Naive B cell (primary cell): ENCODE measurements at places on chromosomes 3 and 15. TPM values are rescaled to one million over a fixed set of nuclear protein-coding genes. Genes with fewer than 3 reads are reported as not detected.

DNA sequence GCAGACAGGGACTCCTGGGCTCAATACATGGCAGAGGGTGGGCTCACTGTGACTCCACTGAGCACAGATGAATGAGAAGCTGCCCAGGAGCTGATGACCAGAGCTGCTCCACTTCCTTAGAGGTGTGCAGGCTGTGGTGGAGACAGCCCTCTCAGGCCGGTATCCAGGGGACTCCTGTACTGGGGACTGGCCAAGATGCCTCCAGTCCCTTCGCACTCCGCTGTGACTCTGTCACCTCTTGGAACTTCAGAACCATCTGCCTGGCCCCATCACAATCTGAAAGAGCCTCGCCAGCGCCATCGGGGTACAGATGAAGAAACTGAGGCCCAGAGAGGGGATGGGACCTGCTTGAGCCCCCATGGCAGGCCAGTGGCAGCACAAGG lies 111.2 kb downstream of the ETFA start:
- no peak for DNase-seq

DNA sequence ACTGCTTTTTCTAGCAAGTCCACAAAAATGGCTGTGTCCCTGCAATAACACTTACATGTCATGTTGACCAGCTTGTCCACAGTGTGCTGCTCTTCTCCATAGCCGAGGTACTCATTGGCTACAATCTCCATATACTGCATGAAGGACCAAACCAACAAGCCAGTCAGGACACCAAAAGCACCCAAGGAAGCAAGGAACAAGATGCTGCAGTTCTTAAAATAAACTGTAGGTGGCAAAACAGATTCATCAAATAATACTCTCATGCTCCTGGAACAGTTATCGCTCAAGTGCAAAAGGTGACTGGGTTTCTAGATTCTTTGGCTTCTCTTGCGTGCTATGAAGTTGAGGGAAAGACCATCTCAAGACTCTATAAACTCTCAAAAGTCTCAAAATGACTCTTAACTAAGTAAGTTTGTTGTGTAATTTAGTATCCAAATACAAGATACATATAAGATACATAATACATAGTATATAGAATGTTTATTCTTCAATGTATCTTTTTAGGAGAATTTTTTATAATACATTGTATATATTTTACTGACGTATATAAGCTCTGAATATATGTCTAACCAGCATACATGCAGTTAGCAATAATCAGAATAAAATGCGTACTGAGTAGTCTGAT lies 57.0 kb downstream of the NEK10 start:
- peak; percentile 29 for DNase-seq

- DNase-seq = no peak
Observed at GRCh38 chr15:62770111-62770660, 272.4 kb upstream of the TPM1 start.

DNA sequence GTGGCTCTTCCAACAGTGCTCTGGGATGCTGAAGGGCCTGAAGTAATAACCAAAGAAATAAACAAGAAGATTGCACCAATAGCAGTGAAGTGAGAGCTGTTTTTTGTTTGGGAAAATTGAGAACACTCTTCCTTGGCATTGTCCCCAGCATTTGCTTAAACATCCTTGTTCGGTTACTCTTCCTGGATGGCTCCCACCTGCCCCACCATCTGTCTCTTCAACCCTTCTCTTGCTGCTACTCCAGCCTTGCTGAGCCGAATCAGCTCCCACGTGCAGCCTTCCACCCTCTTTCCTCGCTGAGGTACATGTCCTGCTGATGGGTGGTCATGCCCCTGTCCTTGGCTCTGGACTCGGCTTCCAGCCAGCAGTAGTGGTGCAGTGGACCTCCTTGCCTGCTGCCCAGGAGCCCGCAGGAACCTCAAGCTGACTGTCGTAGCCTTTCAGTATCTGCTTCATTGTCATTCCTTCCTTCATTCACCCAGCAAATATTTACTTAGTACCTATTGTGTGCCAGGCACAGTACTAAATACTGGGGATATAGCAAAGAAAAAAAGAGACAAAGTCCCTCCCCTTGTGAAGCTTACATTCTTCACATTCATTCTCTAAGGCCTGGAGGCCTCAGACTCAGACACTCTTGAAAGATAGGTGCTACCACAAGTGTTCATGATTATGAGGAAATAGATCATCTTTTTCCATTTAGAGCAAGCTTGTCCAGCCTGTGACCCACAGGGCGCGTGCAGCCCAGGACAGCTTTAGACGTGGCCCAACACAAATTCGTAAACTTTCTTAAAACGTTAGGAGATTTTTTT lies 17.1 kb upstream of the VILL start:
- no peak for DNase-seq

- no peak for DNase-seq
Observed at GRCh38 chr3:178634975-178635374, 98.7 kb downstream of the KCNMB2 start.

- DNase-seq = no peak
Observed at GRCh38 chr3:167941234-167941995, 154.3 kb downstream of the GOLIM4 start.

The CLPX gene
- 30.9 TPM for polyA plus RNA-seq

The RTP3 gene
- polyA plus RNA-seq = not detected

The C3orf20 gene
- not detected for polyA plus RNA-seq

- no peak for DNase-seq
Observed at GRCh38 chr3:85667744-85668143, 709.0 kb downstream of the CADM2 start.

GRCh38 chr15:83066034-83066733 lies 868 bp downstream of the BTBD1 start:
- DNase-seq = no peak
